ENCODE measurements at places on chromosomes 7 and 10.

- H3K36me3 ChIP-seq, result no peaks in the 10 kb centered on the region
- no peak overlapping the region for H3K4me3 ChIP-seq
- DNase-seq, result no peak
- H3K27ac ChIP-seq, result no peak overlapping the region
Observed at GRCh38 chr7:156499247-156499881, 141.2 kb upstream of the RNF32 start.

DNA sequence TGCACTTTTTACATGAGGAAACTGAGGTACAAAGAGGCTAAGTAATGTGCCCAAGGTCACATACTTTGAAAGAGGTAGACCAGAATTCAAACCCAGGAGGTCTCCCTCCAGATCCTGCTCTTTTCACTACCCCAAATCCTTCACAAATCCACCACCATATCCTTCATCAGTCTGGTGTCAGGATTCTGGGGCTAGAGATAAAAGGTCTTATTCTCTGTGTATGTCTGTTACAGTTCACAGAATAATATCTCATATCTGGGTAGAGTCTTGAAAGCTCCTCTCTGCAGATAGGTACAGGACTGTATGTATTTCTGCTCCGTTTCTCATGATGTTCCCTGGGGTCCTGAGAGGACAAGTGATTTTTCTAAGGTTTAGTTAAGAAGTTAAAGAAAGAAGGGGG lies 4.9 kb downstream of the PIK3CG start:
- no peaks in the 10 kb centered on the region for H3K27me3 ChIP-seq
- H3K4me1 ChIP-seq, result peaks cover 77% of the 10 kb centered on the region
- no peak for DNase-seq
- H3K27ac ChIP-seq, result peak overlapping the region; percentile 80
- peaks cover 73% of the 10 kb centered on the region for H3K36me3 ChIP-seq

- H3K27me3 ChIP-seq, result no peaks in the 10 kb centered on the region
- DNase-seq, result no peak
- H3K4me3 ChIP-seq, result no peak overlapping the region
- no peaks in the 10 kb centered on the region for H3K4me1 ChIP-seq
Observed at GRCh38 chr10:59007307-59008025, 169.0 kb upstream of the PHYHIPL start.

DNA sequence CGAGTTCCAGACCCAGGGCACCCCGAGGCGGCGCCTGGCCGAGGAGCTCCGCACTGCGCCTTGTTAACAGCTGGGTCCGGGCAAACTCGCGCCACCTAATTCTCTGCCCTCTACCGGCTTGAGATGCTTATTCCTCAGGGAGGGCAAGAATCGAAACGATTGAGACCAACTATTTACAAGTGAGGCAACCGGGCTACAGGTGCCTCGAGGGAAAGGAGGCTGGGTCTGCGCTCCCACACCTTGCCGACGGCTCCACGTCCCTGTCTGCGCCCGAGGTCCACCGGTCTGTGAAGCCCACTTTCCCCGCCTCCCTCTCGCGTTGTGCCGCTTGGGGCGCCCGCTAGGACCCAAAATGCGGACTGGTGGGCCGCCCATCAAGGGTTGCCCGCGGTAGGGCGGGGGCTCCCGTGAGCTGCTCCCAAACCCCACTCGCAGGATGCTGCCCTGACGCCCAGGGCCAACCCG lies 527 bp downstream of the AKR1B1 start:
- H3K4me1 ChIP-seq, result peaks cover 47% of the 10 kb centered on the region
- no peaks in the 10 kb centered on the region for H3K27me3 ChIP-seq
- DNase-seq, result peak; percentile 70
- H3K4me3 ChIP-seq, result peak overlapping the region; percentile 85

- no peak overlapping the region for H3K4me3 ChIP-seq
- peaks cover 28% of the 10 kb centered on the region for H3K36me3 ChIP-seq
- no peak overlapping the region for H3K27ac ChIP-seq
- DNase-seq, result no peak
Observed at GRCh38 chr10:7948371-7949000, 106.0 kb upstream of the GATA3 start.

DNA sequence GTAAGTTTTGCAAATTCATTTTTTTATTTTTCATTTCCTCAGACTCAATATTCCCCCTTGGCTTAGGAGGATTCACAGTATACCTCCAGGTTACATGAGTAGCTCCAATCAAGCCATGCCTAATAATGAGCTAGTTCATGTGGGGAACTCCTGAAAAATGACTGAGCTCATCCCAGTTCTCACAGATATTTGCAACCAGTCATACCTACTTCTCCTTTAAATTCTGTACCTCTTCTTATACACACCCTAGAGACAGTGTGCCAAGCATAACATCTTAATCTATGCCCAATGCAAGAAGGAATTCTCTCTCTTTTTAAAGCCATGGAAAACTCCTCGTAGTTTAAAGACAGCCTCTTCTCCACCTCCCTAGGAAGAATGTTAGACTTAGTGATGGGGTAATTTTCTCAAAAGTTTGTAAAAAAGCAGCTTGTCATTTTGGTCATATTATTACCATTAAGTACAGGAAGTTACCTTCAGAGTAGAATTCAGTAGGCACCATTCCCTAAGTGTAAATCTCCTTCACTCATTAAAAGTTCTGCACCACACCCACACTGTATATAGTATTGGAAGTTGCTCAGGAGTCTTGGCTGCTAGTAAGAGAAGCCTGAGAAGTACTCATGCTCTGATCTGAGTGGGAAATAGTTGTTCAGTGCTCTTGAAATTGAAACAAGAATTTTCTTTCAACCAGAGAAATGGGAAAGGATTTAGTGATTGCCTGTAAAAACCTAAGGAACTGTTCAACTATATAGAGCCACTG lies 72.7 kb downstream of the PTPRZ1 start:
- no peaks in the 10 kb centered on the region for H3K4me1 ChIP-seq
- no peak for DNase-seq
- H3K4me3 ChIP-seq, result no peak overlapping the region

GRCh38 chr10:29529146-29529545 lies 105.6 kb downstream of the SVIL start:
- H3K36me3 ChIP-seq, result no peaks in the 10 kb centered on the region
- H3K27me3 ChIP-seq, result no peaks in the 10 kb centered on the region
- no peaks in the 10 kb centered on the region for H3K4me1 ChIP-seq
- H3K4me3 ChIP-seq, result no peak overlapping the region
- DNase-seq, result no peak

GRCh38 chr10:5905854-5906507 lies 15.9 kb downstream of the FBH1 start:
- peaks cover 12% of the 10 kb centered on the region for H3K4me1 ChIP-seq
- no peak overlapping the region for H3K4me3 ChIP-seq
- no peaks in the 10 kb centered on the region for H3K27me3 ChIP-seq
- no peak for DNase-seq

GRCh38 chr7:151455690-151456089 lies 15.7 kb upstream of the CRYGN start:
- H3K4me1 ChIP-seq, result peaks cover 2% of the 10 kb centered on the region
- no peaks in the 10 kb centered on the region for H3K36me3 ChIP-seq
- H3K27me3 ChIP-seq, result peaks cover 11% of the 10 kb centered on the region
- no peak overlapping the region for H3K27ac ChIP-seq

- no peak for DNase-seq
- H3K4me3 ChIP-seq, result no peak overlapping the region
- no peak overlapping the region for H3K27ac ChIP-seq
- no peaks in the 10 kb centered on the region for H3K36me3 ChIP-seq
- H3K27me3 ChIP-seq, result peaks cover 21% of the 10 kb centered on the region
Observed at GRCh38 chr7:134545380-134545779, 3.5 kb upstream of the AKR1B15 start.

DNA sequence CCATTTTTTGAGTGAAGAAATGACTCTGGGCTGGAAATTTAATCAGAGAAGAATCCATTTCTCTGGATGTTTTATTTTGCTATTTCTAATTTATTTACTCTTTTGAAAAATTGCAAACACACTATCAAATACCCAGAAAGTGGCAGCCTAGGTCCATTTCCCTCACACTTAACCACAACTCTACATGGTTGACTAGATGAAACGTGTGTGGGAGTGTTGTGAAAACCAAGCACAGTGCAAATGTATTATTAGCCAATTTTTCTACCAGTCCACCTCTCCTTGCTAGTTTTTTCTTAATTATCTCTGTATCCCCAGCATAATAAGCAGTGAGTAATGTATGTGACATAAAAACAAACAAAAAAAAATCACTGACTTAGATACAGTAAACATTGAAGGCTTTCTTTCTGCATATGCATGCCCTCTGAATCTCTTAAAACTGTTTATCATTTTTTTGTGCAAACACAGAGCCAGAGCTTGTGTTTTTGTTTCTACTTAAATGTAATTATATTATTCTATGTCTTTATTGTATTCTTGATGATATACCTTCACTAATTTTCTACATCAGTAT lies 30.9 kb downstream of the SCIN start:
- H3K27ac ChIP-seq, result no peak overlapping the region
- no peak overlapping the region for H3K4me3 ChIP-seq
- H3K4me1 ChIP-seq, result no peaks in the 10 kb centered on the region
- DNase-seq, result no peak
- H3K36me3 ChIP-seq, result no peaks in the 10 kb centered on the region
- H3K27me3 ChIP-seq, result peaks cover 3% of the 10 kb centered on the region

All from activated naive CD8-positive, alpha-beta T cell treated with anti-CD3 and anti-CD28 coated beads for 36 hours (primary cell).